Activated CD4-positive, alpha-beta T cell treated with anti-CD3 and anti-CD28 coated beads, Interleukin-2, Interleukin-6, amounts not matched to agents 100 ng/mL and 50 ng/mL, durations not matched to agents 16 hours and 8 hours (primary cell): ENCODE measurements at places on chromosomes 16 and 17.

DNA sequence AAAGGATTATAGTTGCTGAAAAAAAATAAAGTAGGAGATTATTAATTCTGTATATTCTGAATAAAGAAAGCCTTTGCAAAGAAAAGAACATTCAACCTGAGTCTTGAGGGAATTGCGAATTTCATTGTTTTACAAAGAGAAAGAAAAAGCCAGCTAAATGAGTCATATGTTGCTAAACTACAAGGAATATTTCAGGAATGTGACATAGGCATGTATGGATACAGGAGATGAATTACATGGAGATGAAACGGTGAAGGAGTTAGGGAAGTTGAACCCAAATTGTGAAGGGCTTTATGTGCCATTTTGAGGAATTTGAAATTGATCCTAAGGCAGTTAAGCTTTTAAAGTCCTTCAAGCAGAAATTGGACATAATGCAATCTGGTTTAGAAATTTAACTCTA, 177.3 kb upstream of the RBL2 start:
- no peak for DNase-seq

GRCh38 chr17:2053380-2054261, 1.3 kb upstream of the HIC1 start:
- peak; percentile 71 for DNase-seq

- no peak for DNase-seq
These were observed 82.7 kb upstream of the PIRT start for GRCh38 chr17:10920558-10921108.

DNA sequence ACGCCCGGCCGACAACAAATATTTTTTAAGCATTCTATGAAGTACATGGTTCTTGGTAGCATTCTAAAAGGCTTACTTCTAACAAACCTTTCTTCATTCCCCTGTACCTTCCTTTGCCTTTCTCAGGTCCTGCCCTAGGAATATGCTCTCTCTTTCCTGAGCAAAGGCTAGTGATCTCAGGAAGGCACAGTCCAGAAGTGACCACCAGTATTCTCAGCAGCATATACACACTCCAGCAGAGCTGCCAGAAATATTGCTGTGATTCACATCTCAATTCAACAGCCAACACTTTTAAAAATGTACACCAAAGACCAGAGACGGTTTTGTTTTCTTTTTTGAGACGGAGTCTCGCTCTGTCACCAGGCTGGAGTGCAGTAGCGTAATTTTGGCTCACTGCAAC, 41.4 kb upstream of the ANKFY1 start:
- no peak for DNase-seq

GRCh38 chr16:58614860-58615259, 14.8 kb downstream of the CNOT1 start:
- no peak for DNase-seq
